NCI-H187 (cell line): ENCODE measurements at places on chromosomes 13 and 19.

- no peak for DNase-seq
Measured at GRCh38 chr19:35143231-35143715, at the start of gene FXYD7. Gene FXYD7 (plus strand): TSS chr19:35143255. CDS start chr19:35143334, 79 bp downstream.

- DNase-seq = no peak
Measured at GRCh38 chr13:40682449-40683240, 16.2 kb upstream of the FOXO1 start.

- no peak for DNase-seq
Measured at GRCh38 chr13:36973621-36974295, 25.4 kb downstream of the ALG5 start.

- DNase-seq = peak; percentile 63
Measured at GRCh38 chr13:113448885-113449692, 4.2 kb downstream of the ADPRHL1 start.

DNA sequence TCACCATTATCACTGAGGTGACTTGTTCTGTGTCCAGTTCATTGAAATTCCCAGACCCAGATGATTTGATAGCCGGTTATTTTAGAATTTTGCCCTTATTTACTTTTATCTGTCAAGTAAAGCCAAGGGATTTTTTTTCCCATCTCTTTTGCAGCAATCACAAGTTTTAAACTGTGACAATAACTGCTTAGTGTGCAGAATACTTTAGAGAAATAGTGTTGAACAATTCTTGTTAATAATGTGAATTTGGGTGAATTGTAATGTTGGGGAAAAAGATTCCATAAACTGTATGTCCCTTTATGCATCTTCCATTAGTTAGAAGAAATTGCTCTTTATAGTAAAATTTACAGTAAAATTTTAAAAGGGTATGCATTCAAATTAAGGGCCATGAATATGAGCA lies 79.5 kb downstream of the SLITRK6 start:
- DNase-seq = no peak
